AG08395 (cell line): ENCODE measurements at places on chromosomes 2 and 18.

DNA sequence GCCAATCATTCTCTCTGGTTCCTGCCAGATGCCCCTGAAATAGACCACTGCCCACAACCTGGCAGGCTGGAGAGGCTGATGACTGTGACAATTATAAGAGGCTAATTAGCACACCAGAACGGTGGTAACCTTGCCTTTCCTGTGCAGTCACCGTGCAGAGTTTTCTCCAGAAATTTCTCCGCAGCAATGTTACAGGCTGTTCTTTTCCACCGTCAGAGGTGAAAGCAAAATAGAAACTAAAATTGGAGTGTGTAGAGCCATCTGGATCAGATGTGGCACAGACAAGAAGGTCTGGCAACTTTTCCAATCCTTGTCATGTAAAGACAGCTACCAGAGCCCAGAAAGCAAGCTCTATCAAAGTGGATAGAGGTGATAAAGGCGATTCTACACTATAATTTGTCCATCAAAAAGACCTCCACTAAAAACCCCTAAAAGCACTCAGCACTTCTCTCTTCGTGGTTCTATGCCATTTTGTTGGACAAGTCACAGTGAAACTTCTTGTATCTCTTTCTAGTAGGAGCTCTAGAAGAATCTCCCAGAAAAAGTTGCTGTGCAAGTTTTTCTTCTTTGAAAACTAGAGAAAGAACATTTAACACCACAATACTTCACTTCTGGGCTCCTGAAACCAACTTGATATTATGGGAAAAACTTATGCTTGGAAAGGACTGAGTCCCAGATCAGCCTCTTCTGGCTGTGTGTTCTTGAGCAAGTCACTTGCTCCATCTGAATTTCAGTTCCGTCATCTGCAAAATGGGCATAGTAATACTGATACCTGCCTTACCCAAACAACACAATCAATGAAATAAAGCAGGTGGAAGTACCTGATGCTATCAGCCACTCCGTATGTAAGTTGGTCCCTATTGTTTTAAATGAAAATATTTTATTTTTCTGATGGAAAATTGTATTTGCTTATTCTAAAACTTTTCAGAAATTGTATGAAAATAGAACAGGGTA is 295.6 kb upstream of the DLGAP1 start:
- DNase-seq = no peak

GRCh38 chr18:40935423-40935822 is 1019.6 kb upstream of the PIK3C3 start:
- peak; percentile 4 for DNase-seq

- no peak for DNase-seq
Observed at GRCh38 chr2:117645458-117645857, 169.0 kb upstream of the DDX18 start.

DNA sequence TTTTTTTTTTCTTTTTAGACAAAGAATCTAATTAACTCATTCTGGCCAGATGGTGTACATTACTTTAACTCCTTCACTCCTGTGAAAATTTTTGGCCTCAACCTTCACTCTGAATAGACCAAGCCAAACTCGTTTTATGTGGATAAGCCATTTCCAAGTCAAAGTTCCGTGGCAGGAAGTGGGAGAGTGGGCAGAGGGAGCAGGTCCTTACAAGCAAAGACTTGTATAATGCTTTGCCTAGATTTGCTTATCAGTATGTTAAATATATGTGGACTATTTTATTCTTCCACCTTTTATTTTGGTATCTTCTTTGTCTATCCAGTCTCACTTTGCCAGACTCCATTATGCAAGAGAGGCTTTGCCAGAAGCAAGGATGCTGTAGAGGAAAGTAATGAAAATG is 178.1 kb upstream of the TNP1 start:
- no peak for DNase-seq

- DNase-seq = peak; percentile 49
Observed at GRCh38 chr18:76518123-76518859, 23.2 kb upstream of the ZNF516 start.

DNA sequence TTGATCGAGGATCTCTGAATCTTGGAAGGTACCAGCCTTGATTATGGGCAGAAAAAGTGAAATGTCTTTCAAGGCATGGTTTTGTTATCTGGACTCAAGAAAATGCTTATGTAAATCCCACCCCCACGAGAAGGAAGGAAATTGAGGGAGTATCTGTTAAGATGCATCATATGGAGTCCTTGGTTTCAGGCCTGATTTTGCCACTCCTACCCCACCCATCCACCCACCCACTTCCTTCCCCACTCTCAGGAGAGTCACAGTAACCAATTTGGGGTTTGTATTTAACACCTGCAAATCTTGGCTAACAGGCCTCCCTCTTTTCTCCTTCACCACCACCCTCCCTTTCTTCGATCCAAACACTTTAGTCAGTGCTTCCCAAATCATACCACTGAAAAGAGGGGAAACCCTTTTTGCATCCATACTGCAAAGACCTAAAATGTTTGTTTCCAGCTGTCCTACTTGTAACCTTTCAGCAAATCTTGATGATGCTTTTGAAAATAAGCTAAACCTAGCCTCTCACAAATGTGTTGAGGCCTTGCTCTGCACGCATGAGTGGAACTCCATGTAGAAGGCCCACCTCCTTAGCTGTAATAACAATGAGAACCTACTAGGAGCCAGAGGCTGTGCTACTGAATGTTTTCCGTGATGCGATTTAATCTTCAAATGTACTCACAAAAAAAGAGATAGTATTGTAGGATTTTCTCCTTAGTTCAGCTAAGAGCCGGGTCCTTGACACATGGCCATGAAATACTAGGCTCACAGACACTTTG is 34.8 kb downstream of the POU3F3 start:
- no peak for DNase-seq

DNA sequence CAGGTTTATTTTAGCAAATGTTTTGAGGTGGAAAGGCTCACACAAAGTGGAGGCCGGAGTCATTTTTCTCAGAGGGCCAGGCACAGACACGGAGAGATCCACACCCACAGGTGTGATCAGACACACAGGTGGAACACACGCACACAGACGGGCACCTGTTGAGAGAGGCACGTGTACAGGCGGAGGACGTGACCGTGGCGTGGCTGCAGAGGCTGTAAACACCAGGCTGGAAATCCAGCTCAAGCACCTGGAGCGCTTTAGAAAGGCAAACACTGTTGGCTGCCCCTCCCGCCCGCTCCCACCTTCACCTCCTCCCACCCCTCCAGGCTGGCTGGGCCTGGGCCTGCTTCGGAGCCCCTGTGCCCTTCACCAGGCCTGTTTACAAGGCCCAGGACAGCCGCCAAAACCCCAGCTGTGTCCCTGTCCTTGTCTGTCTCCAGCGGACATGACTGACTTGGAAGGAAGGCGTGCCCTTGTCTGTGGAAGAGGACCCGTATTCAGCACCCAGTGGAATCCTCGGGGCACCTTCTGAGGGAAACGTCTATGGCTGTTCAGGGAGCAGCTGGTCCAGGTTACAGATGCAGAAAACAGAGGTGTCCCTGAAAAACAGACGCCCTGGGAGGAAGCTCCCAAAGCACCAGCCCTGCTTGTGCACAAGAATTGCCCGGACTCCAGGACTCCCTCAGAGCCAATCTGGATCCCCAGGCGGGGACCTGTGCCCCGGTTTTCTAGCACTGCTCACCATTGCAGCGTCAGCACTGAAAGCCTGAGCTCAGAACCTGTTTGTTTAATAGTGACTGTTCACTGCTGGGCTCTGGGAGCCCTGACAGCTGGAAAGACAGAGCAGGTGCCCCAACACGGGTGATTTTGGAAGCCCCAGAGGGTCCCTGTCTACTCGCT is 134.3 kb upstream of the HAAO start:
- no peak for DNase-seq

DNA sequence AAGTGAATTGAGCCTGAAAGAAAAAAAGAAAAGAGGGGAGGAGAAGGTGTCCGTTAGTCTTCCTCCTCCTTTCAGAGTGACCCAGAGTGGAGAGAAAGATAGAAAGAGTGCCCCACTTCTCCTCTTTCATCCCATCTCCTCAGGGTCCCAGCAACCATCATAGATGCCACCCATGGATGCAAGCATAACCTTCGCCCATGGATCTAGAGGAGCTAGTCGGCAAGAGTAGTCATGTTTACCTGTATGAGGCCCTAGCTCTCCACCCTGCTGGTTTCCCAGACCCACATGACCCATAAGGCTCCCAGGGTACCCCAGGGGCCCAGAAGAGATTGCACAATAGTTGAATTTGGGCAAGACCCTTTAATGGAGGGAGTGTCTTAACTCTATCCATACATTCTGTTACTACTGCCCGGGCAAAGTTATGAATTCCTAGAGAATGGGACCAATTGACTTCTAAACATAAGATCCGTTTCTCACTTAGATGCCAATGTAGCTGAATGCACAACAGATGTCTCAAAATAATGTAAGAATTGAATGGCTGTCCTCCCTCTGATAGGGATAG is 56.1 kb upstream of the CDCA7 start:
- no peak for DNase-seq

- DNase-seq = no peak
Observed at GRCh38 chr18:2902327-2902726, 55.5 kb downstream of the EMILIN2 start.

- DNase-seq = peak; percentile 80
Observed at GRCh38 chr2:196783431-196784094, 15.9 kb downstream of the GTF3C3 start.

DNA sequence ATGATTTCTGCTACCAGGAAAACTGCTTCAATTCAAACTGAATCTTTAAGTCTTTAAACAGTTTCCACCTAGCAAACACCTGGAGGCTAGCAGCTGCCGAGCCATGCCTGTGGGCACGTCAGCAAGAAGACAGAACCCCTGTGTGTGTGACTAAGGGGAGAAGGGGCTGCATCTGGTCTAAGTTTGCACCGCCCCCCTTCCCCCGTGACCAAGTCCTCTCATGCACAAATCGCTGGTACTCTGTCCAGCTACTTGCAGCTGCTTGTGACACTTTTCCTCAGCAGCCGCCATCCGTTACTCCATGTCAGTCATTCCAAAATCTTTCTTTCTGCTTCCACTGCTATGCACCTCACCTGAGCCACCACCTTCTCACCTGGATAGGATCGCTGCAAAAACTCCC is 355.0 kb downstream of the SS18 start:
- DNase-seq = no peak

DNA sequence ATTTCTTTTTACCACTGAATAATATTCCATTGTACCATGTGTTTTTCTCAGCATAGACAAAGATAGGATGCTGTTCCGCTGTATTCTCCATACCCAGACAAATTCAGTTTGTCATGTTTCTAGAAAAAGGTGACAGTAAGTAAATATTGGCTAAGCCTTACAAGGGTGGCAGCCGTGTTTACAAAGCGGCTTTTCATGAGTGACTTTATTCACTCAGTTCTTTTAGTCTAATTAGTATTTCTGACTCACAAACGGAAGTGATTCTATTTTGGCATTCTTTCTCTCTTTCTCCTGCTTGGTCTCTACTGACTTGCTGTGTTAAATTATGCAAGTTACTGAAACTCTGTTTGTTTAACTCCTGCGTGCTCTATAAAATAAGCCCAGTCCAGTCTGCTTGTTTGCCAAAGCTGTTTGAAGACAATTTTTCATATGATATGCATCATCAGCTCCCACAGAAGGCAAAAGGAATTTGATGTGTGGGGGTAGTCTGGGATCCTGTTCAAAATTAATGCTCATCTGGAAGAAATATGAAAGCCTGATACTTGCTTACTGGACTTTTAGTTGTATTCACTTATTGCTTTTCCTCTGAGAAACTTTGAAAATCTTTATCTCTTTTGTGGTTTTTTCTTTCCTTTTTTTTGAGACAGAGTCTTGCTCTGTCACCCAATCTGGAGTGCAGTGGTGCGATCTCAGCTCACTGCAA is 2.3 kb upstream of the PLEKHH2 start:
- DNase-seq = peak; percentile 49

DNA sequence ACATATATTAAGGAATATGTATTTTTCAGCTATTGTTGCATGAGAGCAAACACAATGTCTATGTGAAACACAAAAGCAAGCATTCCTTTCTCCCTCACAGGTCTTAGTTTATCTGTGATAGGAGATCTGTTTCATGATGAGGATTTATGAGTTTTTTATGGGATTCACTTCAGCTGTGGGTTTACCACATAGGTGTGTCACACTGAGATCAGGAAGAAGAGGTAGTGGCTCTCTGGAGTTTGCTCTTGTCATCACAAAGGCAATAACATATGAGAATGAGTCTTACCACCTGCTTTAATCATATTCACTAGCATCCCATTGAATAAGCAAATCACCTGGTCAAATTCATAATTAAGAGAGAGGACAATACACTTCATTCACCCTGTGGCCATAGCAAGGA is 960.3 kb upstream of the SLC39A10 start:
- DNase-seq = no peak

- DNase-seq = no peak
Observed at GRCh38 chr2:214293593-214293992, 117.3 kb upstream of the VWC2L start.

DNA sequence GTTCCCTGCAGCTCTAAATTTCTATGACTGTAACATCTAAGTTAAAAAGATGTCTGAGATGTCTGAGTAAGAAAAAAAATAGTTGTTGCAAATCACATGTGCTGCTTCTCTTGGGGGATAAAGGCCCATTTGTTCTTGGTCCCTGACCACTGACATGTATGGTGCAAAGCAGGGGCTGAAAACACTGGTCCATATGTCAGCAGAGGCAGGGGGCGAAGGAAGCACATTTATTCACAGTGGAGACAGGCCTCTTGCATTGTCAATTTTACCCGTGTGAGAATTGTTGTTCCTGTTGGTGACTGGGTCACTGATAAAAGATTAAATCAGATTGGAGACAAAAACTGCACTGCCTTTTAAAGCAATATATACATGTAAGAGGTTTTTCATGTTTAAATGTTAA is 38.8 kb downstream of the PRKCE start:
- no peak for DNase-seq

DNA sequence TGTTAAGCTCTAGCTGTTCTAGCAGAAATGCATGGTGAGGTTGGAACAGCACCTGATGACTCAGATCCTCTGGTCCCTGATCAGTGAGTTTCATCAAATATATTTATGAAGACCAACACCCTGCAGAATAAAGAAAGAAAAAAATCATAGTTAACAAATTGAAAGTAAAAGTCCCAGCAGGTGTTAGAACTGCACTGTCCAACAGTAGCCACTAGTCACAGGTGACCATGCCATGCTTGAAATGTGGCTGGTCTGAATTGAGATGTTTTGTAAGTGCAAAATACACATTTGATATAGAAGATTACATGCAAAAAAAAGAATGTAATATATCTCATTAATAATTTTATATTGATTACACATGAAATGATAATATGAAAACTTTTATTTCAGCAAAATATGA is 1010.7 kb upstream of the ZEB2 start:
- no peak for DNase-seq

GRCh38 chr2:231479455-231479854 is 15.2 kb upstream of the NCL start:
- no peak for DNase-seq
